ENCODE measurements at places on chromosomes 4 and X. TPM values are rescaled to one million over a fixed set of nuclear protein-coding genes. Genes with fewer than 3 reads are reported as not detected.
A peak's percentile ranks its signal among the peaks of the same experiment; 100 is the strongest.

GRCh38 chr4:149825336-149825735 is 9.7 kb upstream of the IQCM start:
- DNase-seq, result no peak

DNA sequence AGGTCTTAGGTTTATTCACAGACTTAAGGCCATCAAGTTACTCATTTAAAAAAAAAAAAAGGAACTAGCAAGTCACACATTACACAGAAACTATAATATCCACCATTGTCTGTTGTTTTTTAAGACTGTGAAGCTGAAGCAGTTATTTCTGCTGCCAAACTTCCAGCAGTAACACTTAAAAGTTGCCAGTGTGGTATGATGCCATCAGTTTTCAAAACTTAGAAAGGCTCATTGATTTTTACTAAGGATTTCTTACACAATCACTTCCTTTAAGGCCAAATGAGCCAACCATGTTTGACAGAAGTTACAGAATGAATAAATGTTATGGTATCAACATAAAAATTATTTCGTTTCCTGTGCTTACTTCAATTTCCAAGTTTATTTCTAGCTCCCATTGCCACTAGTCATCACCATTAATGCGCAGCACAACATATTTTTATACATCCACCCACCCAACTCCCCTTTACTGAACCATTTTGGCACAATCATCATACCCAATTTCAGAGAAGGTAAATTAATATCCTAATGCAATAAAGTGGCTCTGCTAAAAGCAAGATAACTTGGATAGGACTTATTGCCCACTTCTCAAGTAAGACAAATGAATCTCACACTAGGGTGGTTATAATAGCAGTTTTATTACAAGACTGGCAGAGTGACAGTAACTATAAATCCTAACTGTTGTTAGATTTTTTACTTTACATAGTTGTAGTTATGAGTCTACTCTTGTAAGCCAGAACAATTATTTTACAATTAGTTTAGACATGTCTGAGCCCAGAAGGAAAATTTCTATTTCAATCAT is 13.1 kb downstream of the PDGFC start:
- DNase-seq, result no peak

- peak; percentile 39 for DNase-seq
Observed at GRCh38 chrX:85243761-85244449, at the start of the genes SATL1 and ZNF711. TSS of gene SATL1 (minus strand) at chrX:85243779. CDS start at chrX:85108968, 134,811 bp downstream. TSS of gene ZNF711 (plus strand) at chrX:85243991. CDS start at chrX:85247573, 3,582 bp downstream.

DNA sequence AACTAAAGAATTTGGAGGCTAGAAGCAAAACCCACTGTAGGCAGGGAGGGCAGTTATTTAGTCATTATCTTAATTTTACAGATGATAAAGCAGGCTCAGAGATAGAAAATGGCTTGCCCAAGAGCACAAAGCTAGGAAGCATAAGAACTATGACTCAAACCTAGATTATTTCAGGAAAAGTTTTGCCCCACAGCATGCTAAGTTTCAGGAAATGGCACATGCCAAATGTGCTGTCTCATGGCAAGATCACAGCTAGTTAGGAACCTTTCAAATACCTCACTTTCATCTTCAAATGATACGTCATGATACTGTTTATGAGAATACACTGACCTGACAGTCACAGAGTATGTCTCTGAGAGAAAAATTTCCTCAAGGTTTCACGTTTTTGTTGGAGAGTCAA is 78.5 kb upstream of the SPANXC start:
- DNase-seq, result no peak

DNA sequence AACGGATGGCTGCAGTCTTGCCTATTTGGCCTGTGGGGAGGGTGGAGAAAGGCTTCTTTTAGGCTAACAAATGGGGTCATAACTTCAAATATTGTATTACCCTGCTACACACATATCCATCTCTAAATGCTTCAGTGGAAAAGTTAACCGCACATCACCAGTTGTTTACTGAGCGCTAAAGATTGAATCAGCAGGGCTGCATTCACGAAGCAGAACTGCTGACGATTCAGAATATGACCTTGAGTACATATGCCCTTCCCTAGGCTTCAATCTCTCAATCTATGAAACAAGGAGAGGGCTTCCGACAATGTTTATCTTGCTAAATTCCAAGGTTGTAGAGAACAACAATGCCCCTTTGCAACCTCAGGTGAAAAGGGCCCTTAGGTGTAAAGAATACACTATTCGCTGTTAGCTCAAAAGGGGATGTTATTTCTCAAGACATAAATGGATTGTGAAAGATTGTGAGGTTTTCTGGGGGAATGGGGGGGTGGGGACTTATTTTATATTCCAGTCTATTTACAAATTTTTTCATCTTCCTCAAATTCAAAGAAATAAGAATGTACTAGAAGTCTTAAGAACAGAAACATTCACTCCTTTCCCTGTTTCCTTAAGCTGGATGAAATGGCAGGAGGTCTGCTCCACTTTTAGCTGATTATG is 2.6 kb upstream of the ATP6AP2 start:
- DNase-seq, result no peak

CT45A5 gene
- total RNA-seq, result not detected

- DNase-seq, result no peak
Observed at GRCh38 chr4:143336781-143337599, at the start of gene GAB1. TSS of gene GAB1 (plus strand) at chr4:143336876. CDS start at chr4:143337189, 313 bp downstream.

- DNase-seq, result no peak
Observed at GRCh38 chr4:4462970-4463369, 76.1 kb downstream of the NSG1 start.

DNA sequence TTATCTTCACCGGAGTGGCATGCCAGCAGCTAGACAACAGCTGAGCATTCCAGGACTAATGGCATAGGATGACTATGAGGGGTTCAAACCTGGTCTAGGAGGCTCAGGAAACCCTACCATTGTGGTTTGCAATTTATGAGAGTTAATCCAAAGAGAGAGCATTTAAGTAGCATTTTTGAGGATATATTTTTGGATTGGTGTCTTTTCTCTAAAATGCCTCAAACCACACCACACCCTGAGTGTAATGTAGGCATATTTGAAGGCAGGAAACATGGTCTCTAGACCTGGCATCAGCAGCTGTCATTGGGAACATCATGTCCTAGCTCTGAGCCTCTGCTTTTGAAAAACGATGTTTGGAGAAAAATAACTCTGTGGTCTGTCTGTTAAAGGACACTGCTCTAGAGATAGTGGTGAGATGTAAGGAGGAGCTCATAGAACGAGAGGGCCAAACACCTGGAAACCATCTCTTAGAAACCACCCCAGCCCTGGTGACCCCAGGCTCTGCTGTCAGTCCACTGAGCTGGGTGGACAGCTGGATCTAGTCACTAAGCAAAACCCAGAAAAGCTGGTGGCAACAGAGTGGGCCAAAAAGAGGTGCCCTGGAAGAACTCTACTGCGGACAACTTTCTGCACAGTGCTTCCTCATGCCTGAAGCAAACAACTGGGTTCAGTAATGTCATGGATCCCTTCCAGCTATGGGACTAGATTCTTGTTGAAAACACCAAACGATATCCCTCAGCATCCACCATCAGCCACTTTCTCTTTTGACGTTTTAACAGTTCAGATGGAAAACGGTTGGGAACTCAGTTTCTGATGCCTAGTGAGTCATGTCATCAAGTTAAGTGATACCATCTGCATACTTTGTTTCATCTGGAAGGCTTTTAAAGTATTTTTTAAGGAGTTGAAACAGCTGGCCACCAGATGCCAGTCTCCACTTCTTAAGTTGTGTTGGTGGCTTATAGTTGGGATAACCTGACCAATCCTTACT is 100.2 kb upstream of the C1QTNF7 start:
- no peak for DNase-seq

GAGE12J gene
- total RNA-seq, result not detected

DNA sequence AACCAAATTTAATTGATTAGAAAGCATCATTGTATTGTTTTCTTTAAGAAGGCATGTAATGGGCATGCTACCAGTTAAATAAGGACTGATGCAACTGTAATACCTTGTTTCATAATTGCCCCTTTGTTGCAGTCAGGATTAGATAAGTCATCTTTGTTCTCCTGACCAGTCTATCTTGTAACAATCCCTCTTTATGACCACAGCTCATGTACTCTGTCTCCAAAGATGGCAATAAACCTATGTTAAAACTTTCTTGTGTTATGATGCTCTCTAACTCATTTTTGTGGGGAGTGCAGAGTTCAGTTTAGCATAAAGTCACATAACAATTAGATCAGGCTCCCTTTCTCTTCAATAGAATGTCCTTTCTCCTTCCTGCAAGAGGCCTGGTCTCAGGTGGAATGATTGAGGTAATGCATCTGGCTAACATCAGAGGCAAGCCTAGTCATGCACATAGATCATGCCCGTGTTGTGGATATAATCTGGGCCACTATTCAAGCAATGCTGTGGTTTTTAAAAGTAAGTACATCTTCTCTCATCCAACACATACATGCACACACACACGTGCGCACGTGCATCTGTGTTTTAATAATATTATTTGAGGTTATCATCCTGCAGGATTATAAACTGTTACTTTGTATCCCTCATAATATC is 45.6 kb downstream of the TMEM154 start:
- DNase-seq, result no peak

OTUD6A gene
- not detected for total RNA-seq

STX18 gene
- 17.9 TPM for total RNA-seq

- no peak for DNase-seq
Observed at GRCh38 chr4:53587135-53587534, 4.2 kb downstream of the LNX1 start.

DNA sequence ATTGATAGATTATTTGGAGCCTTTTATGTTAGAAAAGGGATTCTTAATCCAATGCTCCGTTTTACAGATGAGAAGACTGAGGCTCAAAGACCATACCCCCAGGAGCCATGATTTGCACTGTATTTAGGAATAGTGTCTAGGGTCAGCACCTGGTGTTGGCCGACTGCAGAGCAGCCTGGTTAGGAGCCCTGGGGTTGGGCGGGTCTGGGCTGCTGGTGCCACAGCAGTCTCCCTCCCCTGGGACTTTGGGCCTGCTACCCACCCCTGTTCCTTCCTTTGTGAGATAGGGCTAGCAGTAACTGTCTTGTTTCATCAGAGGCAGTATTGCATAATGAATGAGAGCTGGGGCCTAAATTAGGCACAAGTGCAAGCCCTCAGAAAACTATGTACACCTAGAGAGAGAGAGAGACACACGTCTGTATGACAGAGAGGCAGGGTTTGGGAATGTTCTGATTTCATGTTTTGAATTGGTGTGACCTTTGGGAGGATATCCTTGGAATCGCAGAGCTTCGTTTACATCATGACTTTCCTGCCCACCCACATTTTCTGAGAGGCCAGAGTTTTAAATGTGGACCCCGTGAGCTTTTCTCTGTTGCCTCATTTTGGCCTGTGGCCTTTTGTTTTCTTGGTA is 111.7 kb downstream of the PTTG2 start:
- DNase-seq, result no peak

MSANTD1 gene
- 6.5 TPM for total RNA-seq

- no peak for DNase-seq
Observed at GRCh38 chrX:22116605-22117546, 84.8 kb downstream of the PHEX start.

DNA sequence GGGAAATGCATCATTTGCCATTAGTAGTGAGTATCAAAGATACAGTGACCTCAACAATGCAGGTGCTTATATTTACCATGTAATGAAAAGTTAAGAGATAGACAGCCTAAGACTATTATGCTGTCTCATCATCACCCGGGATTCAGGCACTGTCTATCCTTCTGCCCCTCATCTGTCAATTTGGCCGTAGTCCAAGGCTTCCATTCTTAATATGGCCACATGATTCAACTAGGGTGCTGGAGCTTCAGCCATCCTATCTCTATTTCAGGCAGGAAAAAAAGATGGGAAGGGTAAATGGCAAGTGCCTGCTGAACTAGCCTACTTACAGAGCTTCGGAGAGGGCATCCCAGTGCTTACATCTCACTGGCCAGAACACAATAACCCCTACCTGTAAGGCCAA is 196.7 kb upstream of the LNX1 start:
- DNase-seq, result no peak

- DNase-seq, result no peak
Observed at GRCh38 chr4:101348995-101349800, 1.9 kb upstream of the PPP3CA start.

WDR17 gene
- total RNA-seq, result 63.6 TPM

DNA sequence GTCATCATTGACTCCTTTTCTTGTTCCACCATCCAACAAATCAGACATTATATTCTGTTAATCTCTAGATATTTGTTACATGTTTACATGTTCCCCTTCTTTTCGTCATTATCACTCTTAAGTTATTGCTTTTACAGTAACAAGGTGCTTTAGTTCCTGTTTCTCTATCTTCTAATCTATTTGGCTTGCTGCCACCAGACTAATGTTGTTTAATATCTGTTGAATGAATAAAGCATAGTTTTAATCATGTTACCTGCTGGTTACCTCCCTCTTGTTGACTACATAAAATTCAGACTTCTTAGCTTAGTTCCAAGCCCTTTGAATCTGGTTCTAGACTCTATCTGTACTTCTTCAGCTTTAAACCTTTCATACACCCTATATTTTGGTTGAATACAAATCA is 129.8 kb upstream of the TRIM2 start:
- DNase-seq, result no peak

DNA sequence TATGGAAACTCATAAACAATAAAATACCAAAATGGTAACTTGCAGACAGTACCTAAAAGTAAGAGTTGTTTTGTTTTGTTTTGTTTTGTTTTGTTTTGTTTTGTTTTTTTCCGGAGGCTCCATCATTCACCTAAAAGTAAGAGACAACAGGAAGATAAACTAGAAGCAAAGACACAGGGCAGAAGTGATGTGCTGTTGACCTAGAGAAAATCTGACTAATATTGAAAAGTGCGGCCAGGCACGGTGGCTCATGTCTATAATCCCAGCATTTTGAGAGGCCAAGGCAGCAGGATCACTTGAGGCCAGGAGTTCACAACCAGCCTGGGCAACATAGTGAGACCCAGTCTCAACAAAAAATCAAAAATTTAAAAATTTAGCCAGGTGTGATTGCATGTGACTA is 5.6 kb upstream of the CENPC start:
- DNase-seq, result no peak

GRCh38 chr4:101865501-101866062 is 75.1 kb downstream of the BANK1 start:
- DNase-seq, result no peak

DNA sequence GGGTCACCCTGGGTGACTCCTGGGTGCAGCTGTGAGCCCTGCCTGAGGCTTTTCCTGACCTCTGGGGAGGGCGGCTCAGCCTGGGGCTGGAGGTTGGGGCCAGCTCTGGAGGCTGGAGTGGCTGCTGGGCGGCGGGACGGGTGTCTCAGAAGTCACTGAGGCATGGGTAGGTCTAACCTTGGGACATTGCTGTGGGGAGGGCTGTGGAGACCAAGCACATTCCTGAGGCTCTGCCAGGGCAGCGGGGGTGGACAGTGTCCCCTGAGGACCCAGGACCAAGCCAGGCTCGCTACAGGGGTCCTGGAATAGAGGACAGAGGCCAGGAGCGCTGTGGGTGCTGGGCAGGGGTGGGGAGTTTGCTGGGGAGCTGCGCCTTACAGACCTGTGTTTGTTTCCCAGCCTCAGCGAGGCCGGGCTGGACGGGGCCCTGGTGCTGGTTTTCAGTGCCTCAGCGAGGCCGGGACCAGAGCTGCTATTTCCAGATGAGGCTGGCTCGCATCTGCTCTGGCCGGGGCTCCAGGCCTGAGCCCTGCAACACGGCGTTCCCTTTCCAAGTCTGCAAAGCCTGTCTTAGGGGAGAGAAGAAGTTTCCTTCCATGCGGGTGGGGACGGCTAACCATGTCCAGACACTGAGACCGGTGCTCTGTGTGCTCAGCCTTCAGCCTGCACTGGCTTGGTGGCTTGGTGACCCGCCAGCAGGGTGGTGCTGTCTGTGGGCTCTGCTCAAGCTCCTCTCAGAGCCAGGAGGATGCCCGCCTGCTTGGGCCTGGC is 3.0 kb upstream of the SLC25A6 start:
- no peak for DNase-seq
